AML-193 (cell line): ENCODE measurements at places on chromosomes 11 and 22.

GRCh38 chr22:47038206-47038835, 275.9 kb downstream of the TBC1D22A start:
- no peak for DNase-seq

DNA sequence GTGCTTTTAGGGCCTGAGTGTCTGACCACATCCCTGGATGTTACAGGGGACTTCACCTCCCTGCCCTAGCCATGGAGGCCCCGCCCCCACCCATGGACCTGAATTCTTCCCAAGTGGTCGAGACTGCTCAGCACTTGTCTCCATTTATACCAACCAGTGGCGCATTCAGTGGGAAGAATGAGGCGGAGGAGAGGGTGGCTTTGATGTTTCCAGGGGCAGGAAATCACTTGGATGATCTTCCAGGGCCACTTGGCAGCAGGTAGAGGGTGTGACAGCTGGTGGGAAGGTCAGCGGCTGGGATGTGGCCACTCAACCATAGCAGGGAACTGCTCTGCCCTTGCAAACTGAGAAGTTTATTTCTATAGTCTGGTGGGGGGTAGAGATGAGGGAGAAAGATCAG, 155.1 kb upstream of the BLID start:
- no peak for DNase-seq

DNA sequence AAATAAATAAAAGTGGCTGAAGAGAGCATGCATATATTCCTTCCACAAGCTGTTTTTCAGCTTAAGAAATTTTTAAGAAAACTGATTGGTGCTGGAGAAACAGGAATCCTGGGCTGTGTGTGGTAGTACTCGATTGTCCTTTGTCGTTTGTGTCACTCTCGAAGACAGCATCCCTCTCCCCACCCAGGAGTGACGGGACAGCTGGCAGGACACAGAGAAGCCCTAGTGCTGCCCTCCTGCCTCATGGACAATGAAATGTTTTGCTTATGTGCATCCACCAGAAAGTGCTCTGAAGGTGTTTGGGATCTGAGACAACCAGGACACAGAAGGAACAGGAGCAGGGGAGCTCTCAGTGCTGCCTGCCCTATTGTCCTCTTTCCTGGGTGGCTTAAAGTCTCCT, 12.8 kb downstream of the PLAAT4 start:
- no peak for DNase-seq

GRCh38 chr22:43747058-43747457, 65.0 kb downstream of the EFCAB6 start:
- no peak for DNase-seq

DNA sequence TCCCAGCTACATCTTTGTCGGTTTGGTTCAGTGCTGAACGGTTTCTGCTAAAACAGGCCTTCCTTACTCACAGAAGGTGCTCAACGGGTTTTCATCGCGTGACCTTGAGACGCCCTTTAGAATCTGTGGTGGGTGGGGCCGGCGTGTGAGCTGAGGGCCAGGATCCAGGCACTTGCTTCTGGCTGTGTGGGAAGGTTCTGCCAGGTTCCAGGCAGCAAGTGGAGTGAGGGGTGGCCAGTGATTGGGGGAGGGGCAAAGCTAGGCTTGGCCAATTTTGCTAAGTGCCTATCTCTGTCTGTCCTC, 35.2 kb downstream of the KCNJ4 start:
- DNase-seq = no peak
